ENCODE measurements at places on chromosomes 5 and 9.

DNA sequence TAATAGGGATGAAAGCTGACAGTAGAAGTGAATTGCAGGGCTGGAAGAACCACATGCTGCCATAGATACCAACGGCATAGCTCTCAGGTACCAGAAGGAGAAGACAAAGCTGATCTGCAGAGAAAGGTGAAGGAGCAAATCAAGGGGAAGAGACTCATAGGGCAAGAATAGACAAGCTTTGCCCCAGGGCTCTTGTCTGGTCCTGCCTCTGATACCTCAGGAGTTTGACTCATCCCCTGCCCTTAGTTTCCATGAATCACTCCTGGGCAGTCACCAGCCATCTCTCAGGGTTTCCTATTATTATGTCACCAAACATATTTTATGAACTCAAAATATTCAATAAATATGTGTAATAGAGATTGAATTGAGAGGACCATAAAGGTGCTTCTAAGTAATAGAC, 800.9 kb downstream of the DNAH5 start:
- no peak for DNase-seq

DNA sequence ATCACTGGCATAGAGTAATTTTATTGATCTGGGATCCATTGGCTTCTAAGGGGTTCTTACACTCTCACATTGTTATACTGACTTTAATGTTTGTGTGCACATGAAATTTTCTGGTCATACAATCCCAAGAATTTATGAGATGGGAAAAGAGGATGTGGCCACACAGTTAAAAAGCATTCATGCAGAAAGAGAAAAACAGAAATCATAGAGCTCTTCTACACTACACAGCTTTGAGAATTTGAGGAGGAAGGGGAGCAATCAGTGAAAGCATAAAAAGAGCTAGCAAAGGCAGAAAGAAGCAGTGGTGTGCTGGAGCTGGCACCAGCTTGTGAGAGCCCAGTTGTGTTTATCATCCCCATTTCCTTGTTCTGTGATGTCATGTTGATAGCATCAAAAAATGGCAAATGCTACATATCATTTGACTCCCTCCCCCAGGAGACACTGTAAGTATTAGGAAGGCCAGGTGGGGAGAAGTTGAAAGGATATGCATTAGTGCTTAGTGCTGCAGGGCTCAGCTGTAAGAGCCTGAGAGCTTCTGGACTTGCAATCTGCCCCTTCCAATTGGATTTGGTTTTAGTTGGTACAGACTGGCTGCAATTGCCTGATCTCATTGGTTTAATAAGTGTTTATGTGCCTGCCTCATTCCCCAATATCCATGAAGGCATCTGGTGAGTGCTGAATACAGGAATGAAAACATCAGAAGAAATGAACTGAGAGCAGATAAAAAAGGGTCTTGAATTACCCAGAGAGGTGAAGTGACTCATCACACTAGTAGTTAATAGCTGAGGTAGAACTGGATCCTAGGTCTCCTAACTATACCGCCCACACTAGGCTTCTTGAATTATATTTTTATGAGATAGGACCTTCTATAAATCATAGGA, 30.9 kb downstream of the RHOBTB3 start:
- DNase-seq = no peak

DNA sequence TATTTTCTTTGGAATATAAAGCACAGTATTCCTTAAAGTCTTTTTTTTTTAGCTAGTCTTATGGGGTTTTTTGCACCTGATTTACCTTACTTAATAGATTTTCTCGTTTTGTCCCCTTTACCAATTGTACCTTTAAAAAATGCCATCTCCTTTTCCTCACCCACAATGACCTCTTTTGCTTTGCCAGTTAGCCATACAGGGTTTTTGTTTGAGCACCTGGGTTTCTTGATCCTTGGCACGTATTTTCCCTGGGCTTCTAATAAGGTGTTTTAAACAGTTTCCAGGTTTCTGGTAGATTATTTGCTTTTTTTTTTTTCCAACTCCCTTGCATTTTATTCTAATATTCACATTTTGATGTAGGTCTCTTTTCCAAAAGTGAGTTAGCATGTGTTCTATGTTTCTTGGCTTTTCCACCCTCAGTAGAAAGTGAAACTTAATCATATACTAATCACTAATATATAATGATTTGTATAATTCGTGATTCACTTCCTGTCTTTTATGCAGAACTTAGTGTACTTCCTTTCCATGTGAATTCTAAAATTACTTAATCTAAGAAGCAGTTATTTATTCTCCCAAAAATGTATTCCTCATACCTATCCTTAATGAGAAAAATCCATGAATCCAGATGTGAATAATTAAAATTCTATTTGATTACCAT, 673.9 kb upstream of the RGMB start:
- DNase-seq = no peak

DNA sequence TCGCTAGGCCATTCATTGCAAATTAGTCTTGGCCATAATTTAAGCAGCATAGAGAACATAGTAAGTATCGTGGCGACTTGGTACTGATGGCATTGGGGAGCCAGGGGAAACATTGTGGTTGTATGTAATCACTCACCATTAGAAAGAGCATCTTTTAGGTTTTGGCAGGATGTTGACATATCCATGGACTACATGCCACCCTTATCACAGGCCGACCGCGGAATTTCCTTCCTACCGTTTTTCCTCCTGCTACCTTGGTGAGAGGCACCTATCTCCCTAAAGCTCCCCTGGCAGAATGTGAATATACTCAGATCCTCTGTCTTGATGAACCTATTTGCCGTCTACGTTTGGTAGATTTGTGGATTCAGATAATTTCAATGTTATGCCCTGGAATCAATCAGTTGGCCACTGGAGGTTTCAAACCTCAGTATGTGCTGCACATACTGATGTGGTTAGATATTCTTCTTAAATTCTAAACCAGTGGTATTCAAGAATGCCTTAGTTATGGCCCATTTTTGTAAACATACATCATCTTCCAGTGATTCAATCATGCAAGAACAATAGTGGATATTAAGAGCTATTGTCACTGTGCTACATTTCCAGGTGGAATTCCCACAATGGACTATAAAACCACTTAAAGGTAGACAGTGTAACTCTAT, 271.0 kb upstream of the HAPLN1 start:
- DNase-seq = no peak

DNA sequence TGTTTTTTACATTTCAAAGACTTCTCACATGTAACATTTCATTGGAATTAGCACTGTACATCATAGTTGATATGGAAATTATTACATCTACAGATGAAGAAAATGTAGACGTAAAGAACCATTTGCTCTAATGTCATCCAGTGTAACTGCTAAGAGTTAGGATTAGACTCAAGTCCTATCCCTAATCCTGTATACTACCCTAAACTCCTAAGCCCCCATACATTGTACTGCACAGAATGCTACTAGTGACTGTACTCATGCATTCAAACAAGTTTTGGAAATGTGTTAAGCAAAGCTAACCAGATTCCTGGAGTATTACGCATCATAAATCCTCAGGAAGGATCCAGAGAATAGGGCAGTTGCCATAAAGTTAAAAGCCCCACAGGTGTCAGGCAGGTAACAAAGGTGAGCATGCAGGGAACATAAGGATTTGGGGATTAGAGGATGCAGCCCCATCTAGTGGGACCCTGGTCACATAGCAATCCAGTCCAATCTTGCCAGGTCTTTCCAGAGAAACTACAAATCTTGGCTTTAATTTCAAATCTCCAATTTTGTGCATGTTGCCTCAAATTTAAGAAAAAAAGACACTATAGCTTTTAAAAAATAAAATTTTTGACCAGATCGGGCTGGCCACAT, 32.0 kb downstream of the HAVCR1 start:
- no peak for DNase-seq

DNA sequence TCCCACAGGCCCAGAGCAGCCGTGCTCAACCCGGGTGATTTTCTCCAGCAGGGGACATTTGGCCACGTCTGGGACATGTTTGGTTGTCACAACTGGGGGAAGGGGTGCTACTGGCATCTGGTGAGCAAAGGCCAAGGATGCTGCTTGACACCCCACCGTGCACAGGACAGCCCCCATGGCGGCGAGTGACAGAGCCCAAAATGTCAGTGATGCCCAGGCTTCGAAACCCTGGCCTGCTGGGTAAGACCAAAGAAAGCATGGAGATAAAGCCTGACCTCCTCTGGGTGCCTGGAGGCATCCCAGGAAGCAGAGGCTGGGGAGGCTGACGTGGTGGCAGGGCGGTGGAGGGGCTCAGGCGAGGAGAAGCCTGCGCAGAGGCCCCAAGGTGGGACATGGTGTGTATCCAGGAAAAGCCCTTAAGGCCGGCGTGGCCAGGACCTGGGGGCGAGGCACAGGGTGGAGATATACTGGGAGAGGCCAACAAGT, 66.4 kb downstream of the ZNF354C start:
- DNase-seq = no peak

DNA sequence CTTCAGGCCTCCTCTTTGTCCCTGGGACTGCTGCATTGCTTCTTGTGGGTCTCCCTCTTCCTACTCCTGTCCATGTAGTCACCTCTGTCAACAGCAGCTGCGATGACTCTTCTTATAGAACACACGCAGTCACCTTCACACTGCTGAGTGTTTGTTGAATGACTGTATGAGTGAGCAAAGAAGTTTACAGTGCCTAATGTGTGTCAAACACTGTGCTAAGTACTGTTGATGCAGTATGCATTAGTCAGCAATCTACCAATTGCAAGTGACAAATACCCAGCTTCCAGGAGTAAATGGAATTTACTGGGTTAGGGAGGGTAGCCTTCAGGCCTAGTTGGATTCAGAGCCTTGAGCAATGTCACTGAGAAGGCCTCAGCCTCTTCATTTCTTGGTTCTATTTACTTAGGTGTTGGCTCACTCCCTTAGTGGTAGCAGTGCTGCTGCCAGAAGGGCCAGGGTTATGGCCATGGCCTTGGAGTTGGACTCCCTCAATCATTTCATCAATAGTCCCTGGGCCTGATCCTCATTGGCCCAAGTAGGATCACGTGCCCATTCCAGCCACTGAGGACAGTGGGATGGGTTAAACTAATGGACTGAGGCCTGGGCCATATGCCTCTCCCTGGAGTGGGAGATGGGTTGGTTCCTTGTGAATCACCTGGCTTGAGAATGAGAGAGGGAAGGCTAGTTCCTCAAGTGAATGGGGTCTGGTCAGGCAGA, 93.5 kb downstream of the RGS3 start:
- no peak for DNase-seq

DNA sequence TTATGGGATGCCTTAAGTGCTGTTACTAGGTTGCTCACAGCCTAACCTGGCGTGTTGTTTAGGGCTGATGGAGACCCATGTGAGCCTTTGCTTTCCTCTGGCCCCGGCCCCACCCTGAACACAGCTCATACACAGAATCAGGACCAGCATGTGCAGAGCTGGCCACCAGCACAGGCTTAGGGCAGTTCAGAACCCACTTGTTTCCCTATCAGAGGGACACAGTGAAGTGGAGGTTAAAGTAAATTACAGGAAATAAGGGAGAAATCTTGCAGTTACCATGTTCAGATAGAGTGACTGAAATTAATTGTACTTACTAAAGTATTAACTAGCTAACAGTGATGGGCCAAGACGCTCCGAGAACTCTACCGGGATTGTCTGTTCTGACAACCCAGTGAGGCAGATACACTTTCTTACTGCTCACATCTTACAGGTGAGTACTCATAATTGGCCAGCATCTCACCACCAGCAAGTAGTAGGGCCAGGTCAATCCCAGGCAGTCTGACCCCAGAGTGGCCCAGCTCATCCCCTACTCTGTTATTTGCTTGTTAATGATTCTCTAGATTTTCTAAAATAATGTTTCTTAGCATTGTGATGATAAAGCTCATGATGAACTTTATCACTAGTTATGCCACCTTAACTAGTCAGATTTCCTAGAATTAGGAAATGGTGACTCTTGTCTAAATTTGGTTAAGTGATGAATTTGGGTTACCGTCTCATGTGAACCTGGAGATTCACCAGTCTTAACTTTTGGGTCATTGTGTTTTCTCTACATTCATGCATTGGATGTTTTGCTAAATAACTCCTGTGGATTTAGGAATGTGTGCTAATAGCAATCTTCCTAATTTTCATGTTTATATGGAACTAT, 15.4 kb downstream of the CCT5 start:
- no peak for DNase-seq

DNA sequence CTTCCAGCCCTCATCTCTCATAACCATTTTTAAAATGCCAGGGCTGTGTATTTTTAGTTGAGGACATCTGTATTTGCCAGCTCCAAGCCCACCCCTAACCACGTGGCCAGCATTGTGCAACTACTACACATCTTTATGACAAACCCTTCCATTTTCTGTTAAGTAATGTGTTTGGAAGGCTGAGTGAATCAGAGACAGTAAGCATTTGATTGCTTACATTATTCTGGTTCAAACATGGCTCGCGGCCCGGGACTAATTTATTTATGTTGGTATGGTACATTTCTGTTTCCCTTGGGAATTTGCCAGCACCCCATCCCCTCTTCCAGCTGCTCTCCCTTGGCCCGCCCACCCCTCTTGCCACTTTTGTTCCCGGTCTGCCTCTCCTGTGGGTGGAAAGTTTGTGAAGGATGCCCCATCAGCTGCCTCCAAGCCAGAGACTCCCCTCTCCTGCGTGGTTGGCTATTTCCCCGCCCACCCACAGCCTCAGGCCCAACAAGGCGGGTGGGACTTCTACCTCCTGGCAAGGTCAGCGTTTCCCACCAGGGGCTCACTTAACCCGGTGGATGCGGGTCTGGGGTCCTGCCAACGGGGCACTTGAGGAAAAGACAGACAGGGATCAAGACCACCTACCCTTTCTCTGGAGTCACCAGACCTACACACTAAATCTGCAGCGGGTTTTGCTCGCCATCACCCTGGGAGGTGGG, 162.2 kb downstream of the HSD17B3 start:
- no peak for DNase-seq

DNA sequence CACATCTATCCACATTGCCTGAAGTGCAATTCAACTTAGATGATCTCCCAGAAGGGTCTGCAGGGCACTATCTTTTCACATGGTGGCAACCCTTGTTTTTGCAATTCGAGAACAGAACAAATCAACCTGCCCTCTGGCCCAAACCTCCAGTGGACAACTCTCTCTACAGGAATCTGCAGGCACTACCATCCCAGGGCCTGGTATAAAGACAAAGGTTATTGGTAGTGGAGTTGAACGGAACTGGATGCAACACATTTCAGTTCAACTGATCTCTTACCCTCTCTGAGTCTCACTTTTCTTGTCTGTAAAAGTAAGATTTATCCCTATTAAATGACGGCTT, 153.2 kb upstream of the EGFLAM start:
- DNase-seq = no peak

- DNase-seq = no peak
Measured at GRCh38 chr9:87751423-87751822, 25.5 kb downstream of the CTSL start.

DNA sequence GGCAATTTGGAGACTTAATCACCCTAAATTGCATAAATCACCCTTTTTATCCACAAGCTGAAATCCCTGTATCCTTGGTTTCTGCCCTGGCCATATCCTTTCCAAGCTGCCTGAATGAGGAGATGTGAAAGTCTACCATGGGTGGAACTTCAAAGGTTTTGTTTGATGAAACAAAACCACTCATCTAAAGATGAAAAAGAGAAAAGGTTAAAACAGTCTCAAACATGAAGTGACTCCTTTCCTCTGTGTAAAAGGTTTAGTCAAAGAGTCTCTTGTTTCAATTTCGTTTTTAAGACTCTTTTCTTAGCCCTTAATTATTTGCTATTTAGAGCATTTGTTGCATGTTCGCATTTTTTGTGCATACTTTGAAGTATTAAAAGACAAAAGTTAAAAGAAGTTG, 11.2 kb downstream of the SLC45A2 start:
- DNase-seq = no peak

Data from stimulated activated CD8-positive, alpha-beta memory T cell treated with anti-CD3 and anti-CD28 coated beads, Interleukin-15, amount 100 ng/mL, for 24 hours (primary cell).